AG10803 (cell line): ENCODE measurements at places on chromosomes 16 and 17.

- DNase-seq, result no peak
Measured at GRCh38 chr16:17369421-17370222, 101.1 kb downstream of the XYLT1 start.

- no peak for DNase-seq
Measured at GRCh38 chr16:1184156-1184868, 31.4 kb downstream of the CACNA1H start.

DNA sequence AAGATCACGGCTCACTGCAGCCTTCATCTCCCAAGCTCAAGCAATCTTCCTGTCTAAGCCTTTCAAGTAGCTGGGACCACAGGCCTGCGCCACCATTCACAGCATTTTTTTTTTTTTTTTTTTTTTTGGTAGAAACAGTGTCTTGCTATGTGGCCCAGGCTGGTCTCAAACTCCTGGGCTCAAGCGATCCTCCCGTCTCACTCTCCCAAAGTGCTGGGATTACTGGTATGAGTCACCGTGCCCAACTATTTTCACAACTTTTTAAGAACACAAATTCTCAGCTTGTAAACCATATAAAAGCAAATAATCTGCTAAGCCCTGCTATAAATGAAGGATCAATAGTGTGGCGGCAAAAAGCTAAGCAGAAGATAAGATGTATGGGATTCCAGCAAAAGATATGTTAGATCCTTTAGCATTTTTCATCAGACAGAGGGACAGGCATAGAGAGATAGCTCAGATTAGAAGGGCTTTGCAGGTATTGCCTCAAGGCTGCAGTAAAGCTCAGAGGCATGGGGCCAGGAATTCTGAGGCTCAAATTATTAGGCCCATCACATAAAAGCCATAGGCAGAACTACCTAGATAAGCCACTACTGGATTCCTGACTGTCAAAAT lies 55.1 kb downstream of the EMP2 start:
- DNase-seq, result no peak

DNA sequence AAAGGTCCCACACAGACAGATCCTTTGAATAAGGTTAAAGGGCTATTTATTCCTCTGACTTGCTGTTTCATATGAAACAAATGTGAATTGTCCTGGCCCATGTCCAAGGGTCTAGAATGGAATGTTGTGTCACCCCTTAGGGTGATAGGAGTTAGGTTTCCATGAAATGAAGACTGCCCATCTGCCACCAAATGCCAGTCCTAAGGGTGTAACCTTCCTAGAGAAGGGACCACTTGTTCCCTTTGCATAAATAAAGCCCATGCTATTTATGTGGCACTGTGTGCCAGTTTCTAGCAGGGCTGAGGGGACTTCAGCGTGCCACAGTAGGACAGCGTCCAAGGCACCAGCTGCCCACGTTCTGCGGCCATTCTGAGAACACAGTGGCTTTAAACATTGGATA lies 171.3 kb downstream of the ABCA8 start:
- no peak for DNase-seq

DNA sequence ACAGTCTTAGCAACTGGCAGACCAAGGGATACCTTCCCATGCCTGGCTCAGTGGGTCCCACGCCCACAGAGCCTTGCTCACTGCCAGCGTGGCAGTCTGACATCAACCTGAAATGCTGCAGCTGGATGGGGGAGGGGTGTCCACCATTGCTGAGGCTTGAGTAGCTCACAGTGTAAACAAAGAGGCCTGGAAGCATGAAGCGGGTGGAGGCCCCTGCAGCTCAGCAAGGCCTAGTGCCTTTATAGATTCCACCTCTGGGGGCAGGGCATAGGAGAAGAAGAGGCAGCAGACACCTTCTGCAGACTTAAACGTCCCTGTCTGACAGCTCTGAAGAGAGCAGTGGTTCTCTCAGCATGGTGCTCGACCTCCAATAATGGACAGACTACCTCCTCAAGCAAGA lies 263.2 kb downstream of the KIF2B start:
- DNase-seq, result no peak

GRCh38 chr16:62870554-62870953 lies 834.3 kb upstream of the CDH8 start:
- DNase-seq, result no peak

DNA sequence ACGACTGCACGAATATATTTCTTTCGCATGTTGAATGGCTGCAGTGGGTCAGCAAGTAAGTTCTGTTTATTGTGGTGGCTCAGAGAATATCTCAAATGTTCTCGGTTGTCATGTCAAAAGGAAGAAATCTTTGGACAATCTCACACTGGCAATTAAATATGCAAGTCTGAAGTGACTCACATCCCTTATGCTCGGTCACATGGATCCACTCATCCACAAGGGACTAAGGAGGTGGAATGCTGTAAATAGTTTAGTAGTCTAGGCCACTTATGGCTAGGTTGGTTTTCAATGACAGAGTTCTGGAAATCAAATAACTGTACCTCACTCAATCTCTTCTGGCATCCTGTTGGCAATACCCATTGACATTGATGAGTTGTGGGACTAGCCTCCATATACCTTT lies 33.0 kb upstream of the PMP22 start:
- DNase-seq, result peak; percentile 64

DNA sequence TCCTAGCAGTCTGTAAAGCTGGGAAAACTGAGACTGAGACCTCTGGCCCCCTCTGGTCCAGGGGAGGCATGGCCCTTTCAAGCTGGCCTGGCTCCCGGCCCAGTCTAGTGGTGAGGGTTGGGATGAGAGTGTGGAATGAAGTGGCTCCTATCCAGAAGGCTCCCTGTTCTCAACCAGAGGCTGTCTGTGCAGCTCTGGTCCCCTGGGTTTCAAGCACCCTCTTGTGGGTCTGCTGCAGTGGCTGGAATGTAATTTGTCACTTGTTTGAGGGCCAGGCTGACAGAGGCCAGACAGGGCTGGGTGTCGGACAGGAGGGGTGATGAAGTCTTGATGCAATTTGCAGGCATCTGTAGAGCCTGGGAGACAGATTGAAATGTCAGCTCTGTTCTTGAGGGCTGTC lies 22.1 kb upstream of the PHF12 start:
- DNase-seq, result peak; percentile 75

- DNase-seq, result no peak
Measured at GRCh38 chr17:17027442-17028058, 14.7 kb upstream of the MPRIP start.

GRCh38 chr17:17236295-17237025 lies 508 bp downstream of the FLCN start:
- peak; percentile 49 for DNase-seq

DNA sequence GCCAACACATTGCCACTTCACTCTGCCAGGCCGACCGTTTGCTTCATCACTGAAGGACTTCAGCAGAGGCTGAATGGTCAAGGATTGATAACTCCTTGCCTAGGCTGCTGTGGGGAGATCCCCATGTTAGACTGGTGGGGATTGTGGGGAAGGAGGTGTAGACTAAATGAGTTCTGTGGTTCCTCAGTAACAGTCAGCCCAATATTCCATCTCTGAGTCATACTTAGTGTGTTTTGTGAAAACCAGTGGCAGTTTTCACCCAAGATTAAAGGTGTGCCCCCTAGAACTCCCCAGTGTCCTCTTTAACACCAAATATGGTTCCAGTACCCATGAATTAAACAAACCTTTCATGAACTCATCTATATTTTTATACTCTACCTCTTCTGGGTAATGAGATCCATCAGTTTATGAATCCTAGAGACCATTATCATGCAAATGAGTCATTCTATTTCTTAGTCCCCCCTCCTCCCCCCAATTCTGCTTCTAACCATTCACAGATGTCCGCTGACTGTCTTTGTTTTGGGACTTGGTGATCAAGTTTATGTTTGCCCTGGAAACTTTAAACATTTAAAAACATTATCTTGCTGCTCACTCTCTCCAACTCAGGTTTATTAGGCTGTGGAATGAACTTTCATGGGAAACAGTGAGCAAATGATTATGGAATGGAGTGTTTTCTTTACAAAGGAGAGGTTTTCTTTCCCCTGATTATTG lies 66.8 kb upstream of the GAS7 start:
- peak; percentile 94 for DNase-seq

GRCh38 chr16:25580041-25580440 lies 111.7 kb upstream of the HS3ST4 start:
- no peak for DNase-seq

DNA sequence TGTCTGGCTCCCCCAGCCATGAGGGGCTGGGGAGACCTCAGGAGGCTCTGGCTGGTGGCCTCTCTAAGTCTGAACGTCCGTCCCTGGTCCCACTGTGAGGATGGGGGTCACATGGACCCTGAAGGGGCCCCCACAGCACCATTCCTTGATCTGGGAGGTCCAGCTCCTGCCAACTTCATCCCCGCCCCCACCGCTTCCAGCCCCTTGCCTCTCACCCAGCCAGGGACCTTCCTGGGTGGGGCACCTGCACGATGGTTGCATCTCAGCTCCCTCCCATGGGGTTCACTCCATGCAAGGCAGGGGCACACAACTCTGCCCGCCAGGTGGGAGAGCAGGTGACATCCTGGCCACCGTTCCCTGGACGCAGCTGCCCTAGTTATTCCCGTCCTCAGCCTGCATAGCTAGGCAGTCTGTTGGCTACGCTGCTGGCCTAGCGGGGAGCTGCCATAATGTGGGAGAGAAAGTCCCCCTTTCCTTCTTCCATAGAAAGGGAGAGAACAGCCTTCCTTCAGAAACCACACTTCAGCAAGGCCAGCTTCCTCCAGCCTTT lies 217.9 kb upstream of the RPL38 start:
- DNase-seq, result no peak

DNA sequence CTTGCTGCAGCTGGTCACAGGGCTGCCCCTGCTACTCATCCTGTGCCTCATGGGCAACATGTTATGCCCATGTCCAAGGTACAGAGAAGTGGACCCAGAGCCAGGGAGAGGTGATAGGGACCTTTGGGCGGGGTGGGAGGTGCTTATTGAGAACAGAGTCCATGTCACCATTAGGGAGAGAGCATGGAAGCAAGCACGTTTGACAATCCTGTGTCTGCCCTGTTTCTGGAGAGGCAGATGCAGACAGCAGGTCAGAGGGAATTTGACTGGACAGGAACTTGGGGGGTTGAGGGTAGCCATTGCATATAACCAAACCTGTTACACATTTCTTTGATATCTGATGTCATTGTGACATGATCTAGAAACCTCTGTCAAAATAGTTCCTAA lies 14.3 kb upstream of the ARL4D start:
- DNase-seq, result no peak

DNA sequence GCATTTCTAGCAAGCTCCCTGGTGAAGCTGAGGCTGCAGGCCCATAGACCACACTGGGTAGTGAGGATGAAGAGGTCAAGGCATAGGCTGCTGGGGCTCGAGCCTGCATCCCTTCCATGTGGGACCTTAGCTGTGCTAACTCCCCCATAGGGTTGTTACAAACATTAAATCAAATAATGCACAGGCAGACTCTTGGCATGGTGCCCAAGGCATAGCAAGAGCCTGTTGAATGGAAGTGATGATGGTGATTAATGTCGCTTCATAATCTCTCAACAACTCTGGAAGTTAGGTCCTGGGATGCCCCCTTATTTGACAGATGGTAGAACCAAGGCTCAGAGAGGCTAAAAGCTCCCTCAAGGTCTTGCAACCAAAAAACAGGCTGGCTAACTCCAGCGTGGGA lies 283.9 kb upstream of the EEF2KMT start:
- no peak for DNase-seq

- DNase-seq, result no peak
Measured at GRCh38 chr17:30503558-30503957, 26.4 kb downstream of the GOSR1 start.

- DNase-seq, result no peak
Measured at GRCh38 chr16:9134306-9134705, 42.9 kb downstream of the HAPSTR1 start.

DNA sequence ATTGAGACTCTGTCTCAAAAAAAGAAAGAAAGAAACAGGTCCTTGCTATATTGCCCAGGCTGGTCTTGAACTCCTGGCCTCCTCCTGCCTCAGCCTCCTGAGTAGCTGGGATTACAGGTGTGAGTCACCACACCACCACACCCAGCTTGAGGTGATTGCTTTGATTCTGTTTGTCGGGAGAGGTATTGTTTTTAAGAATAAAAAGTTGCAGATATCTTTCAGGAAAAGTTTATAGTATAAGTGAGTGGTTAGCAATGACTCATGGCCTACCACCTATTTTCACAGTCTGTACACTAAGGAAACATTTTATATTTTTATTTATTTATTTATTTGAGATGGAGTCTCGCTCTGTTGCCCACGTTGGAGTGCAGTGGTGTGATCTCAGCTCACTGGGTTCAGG lies 45.0 kb downstream of the RHOT1 start:
- no peak for DNase-seq

- no peak for DNase-seq
Measured at GRCh38 chr16:56241596-56241995, 50.3 kb downstream of the GNAO1 start.
